Fibroblast of villous mesenchyme (primary cell): ENCODE measurements at places on chromosomes 4 and X. TPM values are rescaled to one million over a fixed set of nuclear protein-coding genes. Genes with fewer than 3 reads are reported as not detected.

The ETDA gene
- total RNA-seq: not detected in 2 replicates

The STBD1 gene
- 5.8 and 6.9 TPM in 2 replicates for total RNA-seq

The SPANXA1 gene
- not detected in 2 replicates for total RNA-seq

The C4orf54 gene
- total RNA-seq: under 0.01 TPM in 1 of 2 replicates, not detected in the other

The TLL1 gene
- 2.6 and 19.0 TPM in 2 replicates for total RNA-seq

GRCh38 chr4:88858752-88859151 is 161.1 kb upstream of the NAP1L5 start:
- DNase-seq: no peak

- no peak for DNase-seq
These were observed 1282.3 kb upstream of the TENM3 start for GRCh38 chr4:180960743-180961401.

- DNase-seq: peak; percentile 79
These were observed 33.3 kb downstream of the BBS12 start for GRCh38 chr4:122765692-122766352.

- DNase-seq: peak; percentile 34
These were observed 82.4 kb upstream of the TMEM150C start for GRCh38 chr4:82643994-82644733.

- no peak for DNase-seq
These were observed 2.7 kb downstream of the LEF1 start for GRCh38 chr4:108166038-108166437.

- peak; percentile 46 for DNase-seq
These were observed 42.4 kb downstream of the DCUN1D4 start for GRCh38 chr4:51885363-51885762.

DNA sequence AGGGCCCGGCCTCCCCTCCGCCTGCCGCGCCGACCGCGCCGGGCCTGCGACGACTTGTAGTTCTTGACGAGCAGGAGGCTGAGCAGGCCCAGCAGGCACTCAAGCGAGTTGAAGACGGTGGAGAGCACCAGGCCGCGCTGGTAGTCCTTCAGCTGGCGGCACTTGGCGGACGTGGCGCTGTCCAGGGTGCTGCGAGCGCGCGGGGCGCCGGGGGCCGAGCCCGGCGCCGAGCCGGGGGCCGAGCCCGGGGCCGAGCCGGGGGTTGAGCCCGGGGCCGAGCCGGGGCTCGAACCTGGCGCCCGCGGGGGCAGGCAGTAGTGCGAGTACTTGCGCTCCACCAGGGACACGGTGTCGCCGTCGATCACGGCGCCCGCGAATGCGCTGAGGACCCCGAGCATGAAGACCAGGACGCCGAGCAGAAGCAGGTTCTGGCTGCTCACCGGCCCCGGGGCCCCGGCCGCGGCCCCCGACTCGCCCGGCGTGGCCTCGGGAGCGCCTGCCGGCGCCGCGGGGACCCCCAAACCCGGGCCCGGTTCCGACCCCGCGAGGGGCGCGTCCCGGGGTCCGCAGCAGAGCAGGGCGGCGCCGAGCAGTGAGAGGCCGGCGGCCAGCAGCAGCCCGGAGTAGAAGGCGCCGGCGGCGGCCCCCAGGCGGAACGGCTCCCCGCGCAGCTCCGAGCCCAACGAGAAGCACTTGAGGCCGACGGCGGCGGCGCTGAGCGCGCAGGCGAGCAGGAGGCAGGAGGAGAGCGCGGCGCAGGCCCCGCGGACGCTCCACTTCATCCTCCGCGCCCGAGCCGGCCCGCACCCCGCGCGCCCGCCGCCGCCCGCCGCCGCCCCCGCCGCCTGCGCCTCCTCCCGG is 584 bp downstream of the TMEM271 start:
- peak; percentile 71 for DNase-seq

GRCh38 chrX:40096395-40097091 is 1.2 kb downstream of the BCOR start:
- peak; percentile 60 for DNase-seq

- no peak for DNase-seq
These were observed 131.9 kb upstream of the USP9X start for GRCh38 chrX:40953369-40953768.

DNA sequence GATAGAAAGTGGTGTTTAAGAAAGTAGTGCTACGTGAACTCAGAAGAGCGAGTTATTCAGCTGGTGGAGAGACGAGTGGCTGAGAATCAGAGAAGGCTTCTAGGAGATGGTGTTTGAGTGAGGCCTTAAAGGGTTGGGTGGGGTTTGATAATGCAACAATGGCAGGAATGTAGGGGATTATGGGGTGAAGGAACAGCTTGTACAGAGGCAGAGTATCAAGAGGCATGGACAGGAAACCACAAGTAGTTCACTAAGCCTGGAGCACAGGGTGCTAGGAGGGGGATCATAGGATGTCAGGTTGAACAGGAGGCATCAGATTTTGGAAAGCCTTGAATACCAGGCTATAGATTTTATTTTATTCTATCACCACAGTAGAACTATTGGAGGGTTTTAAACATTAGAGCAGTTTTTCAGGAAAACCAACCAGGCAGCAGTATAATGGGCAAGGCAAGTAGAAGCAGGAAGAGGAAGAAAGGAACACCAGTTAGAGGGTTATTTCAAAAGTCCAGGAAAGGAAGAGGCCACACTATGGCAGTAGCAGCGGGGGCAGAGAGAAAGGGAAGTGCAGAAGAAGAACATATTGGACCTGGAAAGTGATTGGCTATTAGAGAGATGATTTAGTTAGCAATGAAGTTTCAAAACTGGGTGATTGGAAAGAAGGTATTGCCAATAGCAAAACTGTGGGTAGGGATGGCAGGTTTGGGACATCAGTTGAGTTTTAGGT is 99.2 kb downstream of the DOCK11 start:
- DNase-seq: peak; percentile 55
